ENCODE measurements at places on chromosomes 7 and 10. TPM values are rescaled to one million over a fixed set of nuclear protein-coding genes. Genes with fewer than 3 reads are reported as not detected.

GRCh38 chr10:86254526-86255174, 111.9 kb downstream of the GRID1 start:
- no peak for DNase-seq
- H3K4me1 ChIP-seq = no peaks in the 10 kb centered on the region
- H3K4me3 ChIP-seq = no peak overlapping the region
- H3K36me3 ChIP-seq = no peaks in the 10 kb centered on the region
- H3K27me3 ChIP-seq = no peaks in the 10 kb centered on the region
- no peak overlapping the region for H3K27ac ChIP-seq

DNA sequence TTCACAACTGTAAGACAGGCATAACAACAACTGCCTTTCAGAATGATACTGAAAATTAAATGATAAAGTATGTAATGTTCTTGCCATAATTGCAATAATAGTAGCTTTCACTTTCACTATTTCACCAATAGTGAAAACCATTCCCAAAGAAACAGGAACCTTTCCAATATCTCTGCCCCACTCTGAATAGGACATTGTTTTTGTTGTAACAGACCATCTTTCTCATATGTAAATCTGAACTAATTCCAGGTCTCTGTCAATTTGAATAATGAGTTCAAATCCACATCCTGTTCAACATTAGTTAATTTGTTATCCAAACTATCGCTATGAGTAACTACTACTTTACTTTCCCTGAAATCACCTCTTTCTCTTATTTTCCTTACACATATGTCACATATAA, 148.0 kb downstream of the LRRN3 start:
- no peak overlapping the region for H3K27ac ChIP-seq
- H3K36me3 ChIP-seq = no peaks in the 10 kb centered on the region
- no peak overlapping the region for H3K4me3 ChIP-seq
- DNase-seq = no peak
- peaks cover 7% of the 10 kb centered on the region for H3K4me1 ChIP-seq
- H3K27me3 ChIP-seq = no peaks in the 10 kb centered on the region

- no peaks in the 10 kb centered on the region for H3K27me3 ChIP-seq
- H3K4me1 ChIP-seq = peaks cover 2% of the 10 kb centered on the region
- no peak overlapping the region for H3K27ac ChIP-seq
Measured at GRCh38 chr7:5625938-5626337, 155.5 kb downstream of the RNF216 start.

DNA sequence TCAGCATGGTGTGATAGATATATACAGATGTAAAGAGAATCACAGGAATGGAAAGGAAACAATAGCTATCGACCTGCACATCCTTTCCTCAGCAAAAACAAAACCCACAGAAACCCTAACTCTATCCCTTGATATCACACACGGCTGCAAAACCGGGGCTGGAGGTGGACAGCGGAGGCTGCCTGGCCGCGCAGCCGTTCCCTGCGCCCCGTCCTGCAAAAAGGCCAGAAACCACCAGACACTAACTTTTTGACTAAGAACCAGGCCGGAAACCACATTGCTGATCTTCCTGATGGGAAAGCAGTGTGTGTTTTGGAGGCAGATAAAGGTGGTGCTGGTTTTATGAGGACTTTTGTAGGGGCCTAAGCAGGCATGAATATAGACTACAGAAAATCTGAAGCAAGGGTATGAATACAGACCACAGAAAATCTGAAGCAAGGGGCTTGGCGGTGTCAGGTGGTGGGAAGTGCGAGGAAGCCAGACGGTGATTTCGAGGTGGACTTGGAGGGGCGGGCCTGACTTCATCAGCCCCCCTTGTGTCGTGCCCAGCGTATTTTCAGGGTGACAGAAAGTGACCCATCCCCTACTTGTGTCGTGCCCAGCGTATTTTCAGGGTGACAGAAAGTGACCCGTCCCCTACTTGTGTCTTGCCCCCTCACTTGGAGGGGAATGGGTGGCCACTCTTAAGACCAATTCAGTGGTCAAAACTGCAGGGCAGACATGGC, 123.3 kb downstream of the WDR37 start:
- H3K27me3 ChIP-seq = no peaks in the 10 kb centered on the region
- H3K4me3 ChIP-seq = no peak overlapping the region
- no peak for DNase-seq
- no peaks in the 10 kb centered on the region for H3K36me3 ChIP-seq
- H3K27ac ChIP-seq = no peak overlapping the region
- H3K4me1 ChIP-seq = peaks cover 3% of the 10 kb centered on the region

FBXL13 gene
- total RNA-seq = 21.1 TPM

TMEM196 gene
- total RNA-seq = not detected

NANOS1 gene
- total RNA-seq = 2.5 TPM

MICU1 gene
- total RNA-seq = 42.7 TPM

DNA sequence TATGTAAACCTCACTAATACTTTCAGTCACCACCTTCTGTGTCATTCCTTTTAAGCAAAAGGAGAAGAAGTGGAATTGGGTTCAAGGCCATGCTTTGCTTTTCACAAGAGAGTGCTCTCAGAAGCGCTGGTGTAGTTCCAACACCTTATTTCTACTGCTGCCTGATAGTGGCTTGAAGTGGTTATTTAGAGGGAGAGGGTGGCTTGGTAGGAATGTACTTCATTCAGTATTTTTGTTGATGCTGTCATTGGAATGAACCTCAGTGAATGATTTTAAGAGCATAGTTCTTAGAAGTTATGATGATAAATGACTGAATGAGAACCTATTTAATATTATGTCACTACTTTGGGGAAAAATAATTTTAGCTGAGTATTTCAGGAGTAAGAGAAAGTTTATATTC, 396.7 kb downstream of the EXOC4 start:
- H3K36me3 ChIP-seq = no peaks in the 10 kb centered on the region

Data from testis (tissue), 5 donors.